Neural progenitor cell (in vitro differentiated cells): ENCODE measurements at places on chromosomes 5 and 9.

DNA sequence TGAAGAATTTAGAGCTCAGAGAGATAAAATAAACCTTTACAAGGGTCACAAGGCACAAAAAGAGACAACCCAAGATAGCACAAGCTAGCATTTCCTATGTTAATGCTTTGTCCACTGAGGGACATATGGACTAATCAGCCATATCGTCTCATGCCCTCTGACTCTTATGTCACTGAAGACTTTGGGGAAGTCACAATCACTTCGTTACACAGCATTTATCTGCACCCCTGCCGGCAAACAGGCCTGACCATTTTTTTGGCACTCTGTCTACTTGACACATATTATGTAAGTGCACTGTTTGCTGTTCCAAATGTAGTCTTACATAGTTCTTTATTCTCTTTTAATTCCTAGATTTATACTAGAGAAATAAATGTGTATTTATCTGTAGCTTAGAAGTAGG, 13.9 kb upstream of the BNC2 start:
- no peak for DNase-seq
- no peak overlapping the region for H3K27ac ChIP-seq
- no peaks in the 10 kb centered on the region for H3K27me3 ChIP-seq

DNA sequence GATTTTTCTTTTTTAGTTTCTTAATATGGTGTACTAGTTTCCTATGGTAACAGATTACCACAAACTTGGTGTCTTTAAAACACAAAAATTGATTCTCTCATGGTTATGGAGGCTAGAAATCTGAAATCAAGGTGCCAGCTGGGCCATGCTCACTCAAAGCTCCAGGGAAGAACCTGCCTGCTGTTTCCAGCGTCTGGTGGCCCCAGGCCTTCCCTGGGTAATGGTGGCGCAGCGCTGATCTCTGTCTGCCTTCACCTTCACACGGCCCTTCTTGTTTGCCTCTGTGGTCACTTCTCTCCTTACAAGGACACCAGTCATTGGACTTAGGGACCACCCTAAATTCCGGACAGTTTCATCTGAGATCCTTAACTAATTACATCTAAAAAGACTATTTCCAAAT, 70.5 kb upstream of the GFPT2 start:
- H3K4me3 ChIP-seq: no peak overlapping the region
- no peak overlapping the region for H3K27ac ChIP-seq
- H3K36me3 ChIP-seq: no peaks in the 10 kb centered on the region
- H3K4me1 ChIP-seq: no peaks in the 10 kb centered on the region
- no peak for DNase-seq

GRCh38 chr5:5235685-5236084, 95.6 kb downstream of the ADAMTS16 start:
- H3K4me1 ChIP-seq: no peaks in the 10 kb centered on the region
- H3K4me3 ChIP-seq: no peak overlapping the region

- no peaks in the 10 kb centered on the region for H3K36me3 ChIP-seq
- H3K27me3 ChIP-seq: no peaks in the 10 kb centered on the region
- no peaks in the 10 kb centered on the region for H3K4me1 ChIP-seq
- no peak for DNase-seq
Observed at GRCh38 chr9:113989017-113989713, 88.9 kb downstream of the AMBP start.

DNA sequence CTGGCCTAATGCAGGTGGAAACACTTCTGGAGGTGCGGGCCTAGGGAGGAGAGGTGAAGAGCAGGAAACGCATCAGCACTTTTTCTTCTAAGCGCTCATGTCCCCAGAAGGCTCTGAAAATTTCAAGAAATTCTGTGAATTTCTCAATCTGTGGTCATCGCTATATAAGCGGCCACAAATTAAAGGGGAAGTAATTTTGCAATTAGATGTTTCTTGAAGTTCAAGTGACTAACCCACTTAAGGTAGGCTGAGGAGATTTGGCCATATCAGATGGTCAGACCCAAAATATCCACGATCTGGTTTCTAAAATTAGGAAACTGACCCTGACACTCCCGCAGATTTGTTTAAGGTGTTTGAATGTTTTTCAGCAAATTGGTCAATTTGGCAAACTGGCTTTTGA, 16.6 kb upstream of the HMGCR start:
- no peak for DNase-seq
- no peaks in the 10 kb centered on the region for H3K4me1 ChIP-seq
- no peaks in the 10 kb centered on the region for H3K27me3 ChIP-seq

GRCh38 chr9:109975574-109976295, 195.7 kb downstream of the PALM2AKAP2 start:
- no peak overlapping the region for H3K4me3 ChIP-seq
- no peaks in the 10 kb centered on the region for H3K4me1 ChIP-seq
- H3K27me3 ChIP-seq: no peaks in the 10 kb centered on the region
- no peaks in the 10 kb centered on the region for H3K36me3 ChIP-seq

GRCh38 chr5:160799184-160799583, 52.8 kb downstream of the ATP10B start:
- H3K4me1 ChIP-seq: peaks cover 3% of the 10 kb centered on the region
- no peak for DNase-seq
- H3K4me3 ChIP-seq: no peak overlapping the region
- no peaks in the 10 kb centered on the region for H3K27me3 ChIP-seq
- no peaks in the 10 kb centered on the region for H3K36me3 ChIP-seq
- H3K27ac ChIP-seq: no peak overlapping the region

GRCh38 chr9:114302727-114303126, 20.2 kb upstream of the ORM1 start:
- no peaks in the 10 kb centered on the region for H3K4me1 ChIP-seq
- no peak overlapping the region for H3K27ac ChIP-seq
- H3K4me3 ChIP-seq: no peak overlapping the region
- H3K27me3 ChIP-seq: no peaks in the 10 kb centered on the region

DNA sequence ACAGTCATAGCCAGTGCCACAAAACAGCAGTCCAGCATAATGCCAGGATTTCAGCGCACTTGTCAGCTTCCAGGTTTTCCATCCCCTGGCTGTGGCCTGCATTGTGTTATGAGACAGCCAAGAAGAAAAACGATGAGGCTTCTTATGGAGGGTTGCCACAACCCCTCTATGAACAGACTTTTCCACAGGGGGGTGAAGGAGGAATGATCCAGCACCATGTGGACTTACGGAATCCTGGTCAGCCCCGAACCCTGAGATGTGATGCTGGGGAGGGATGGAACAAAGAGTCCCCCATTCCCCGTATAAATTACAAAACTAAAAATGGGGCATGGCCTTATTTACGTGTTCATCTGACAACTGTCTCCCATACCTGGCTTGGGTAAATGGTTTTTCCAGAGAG, 32.6 kb downstream of the FAXDC2 start:
- H3K27me3 ChIP-seq: no peaks in the 10 kb centered on the region
- H3K4me3 ChIP-seq: no peak overlapping the region
- peaks cover 19% of the 10 kb centered on the region for H3K4me1 ChIP-seq
- H3K36me3 ChIP-seq: no peaks in the 10 kb centered on the region

GRCh38 chr9:35490910-35491465, 1.1 kb downstream of the RUSC2 start:
- peak; percentile 4 for DNase-seq
- H3K4me1 ChIP-seq: peaks cover 8% of the 10 kb centered on the region

- no peaks in the 10 kb centered on the region for H3K4me1 ChIP-seq
- no peak overlapping the region for H3K27ac ChIP-seq
- no peaks in the 10 kb centered on the region for H3K36me3 ChIP-seq
- no peak overlapping the region for H3K4me3 ChIP-seq
Observed at GRCh38 chr5:132134384-132134783, 60.8 kb downstream of the CSF2 start.

- H3K4me3 ChIP-seq: no peak overlapping the region
- H3K27me3 ChIP-seq: peaks cover 94% of the 10 kb centered on the region
- H3K36me3 ChIP-seq: no peaks in the 10 kb centered on the region
- peak; percentile 64 for DNase-seq
Observed at GRCh38 chr9:126652140-126652582, 38.4 kb downstream of the LMX1B start.

DNA sequence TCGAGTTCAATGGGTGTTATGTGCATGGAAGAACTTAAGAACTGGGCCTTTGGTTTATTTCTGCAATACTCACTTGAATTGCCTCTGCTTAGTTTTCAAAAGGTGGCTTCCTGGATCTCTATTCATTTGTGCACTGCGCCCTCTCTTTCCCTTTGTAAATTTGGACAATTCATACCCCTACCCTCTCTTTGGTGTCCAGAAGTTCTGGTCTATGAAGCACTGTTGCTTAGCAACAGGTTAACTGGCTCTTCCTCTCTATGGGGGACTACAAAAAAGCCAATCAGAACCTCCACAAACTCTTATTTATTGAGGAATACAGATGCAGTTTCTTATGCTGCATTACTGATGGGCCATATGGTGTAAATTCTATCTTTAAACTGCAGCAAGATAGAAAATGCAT, 13.5 kb upstream of the FAM120A start:
- no peak overlapping the region for H3K27ac ChIP-seq
- H3K27me3 ChIP-seq: no peaks in the 10 kb centered on the region
- no peak overlapping the region for H3K4me3 ChIP-seq
- DNase-seq: no peak

GRCh38 chr5:137995077-137995748, 37.7 kb downstream of the FAM13B start:
- no peaks in the 10 kb centered on the region for H3K27me3 ChIP-seq
- no peak overlapping the region for H3K27ac ChIP-seq
- DNase-seq: no peak

DNA sequence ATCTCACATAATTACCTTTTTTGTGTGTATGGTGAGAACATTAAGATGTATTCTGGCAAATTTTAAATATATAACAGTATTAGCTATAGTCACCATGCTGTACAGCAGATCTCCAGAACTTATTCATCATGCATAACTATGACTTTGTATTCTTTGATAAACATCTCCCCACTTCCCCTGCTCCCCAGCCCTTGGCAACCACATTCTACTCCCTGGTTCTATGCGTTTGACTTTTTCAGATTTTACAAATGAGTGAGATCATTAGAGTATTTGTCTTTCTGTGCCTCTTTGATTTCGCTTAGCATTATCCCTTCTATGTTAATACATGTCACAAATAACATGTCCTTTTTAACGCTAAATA, 49.4 kb downstream of the SMC2 start:
- no peaks in the 10 kb centered on the region for H3K4me1 ChIP-seq
- H3K27ac ChIP-seq: no peak overlapping the region
- no peak for DNase-seq
- peaks cover 4% of the 10 kb centered on the region for H3K36me3 ChIP-seq
- no peak overlapping the region for H3K4me3 ChIP-seq

GRCh38 chr9:112056996-112057395, 118.1 kb downstream of the SUSD1 start:
- no peak overlapping the region for H3K4me3 ChIP-seq
- no peak overlapping the region for H3K27ac ChIP-seq
- DNase-seq: no peak
- no peaks in the 10 kb centered on the region for H3K36me3 ChIP-seq
- no peaks in the 10 kb centered on the region for H3K27me3 ChIP-seq
- H3K4me1 ChIP-seq: no peaks in the 10 kb centered on the region

- H3K27me3 ChIP-seq: no peaks in the 10 kb centered on the region
- no peaks in the 10 kb centered on the region for H3K4me1 ChIP-seq
- H3K36me3 ChIP-seq: no peaks in the 10 kb centered on the region
Observed at GRCh38 chr5:34740389-34740806, 84.3 kb downstream of the RAI14 start.

DNA sequence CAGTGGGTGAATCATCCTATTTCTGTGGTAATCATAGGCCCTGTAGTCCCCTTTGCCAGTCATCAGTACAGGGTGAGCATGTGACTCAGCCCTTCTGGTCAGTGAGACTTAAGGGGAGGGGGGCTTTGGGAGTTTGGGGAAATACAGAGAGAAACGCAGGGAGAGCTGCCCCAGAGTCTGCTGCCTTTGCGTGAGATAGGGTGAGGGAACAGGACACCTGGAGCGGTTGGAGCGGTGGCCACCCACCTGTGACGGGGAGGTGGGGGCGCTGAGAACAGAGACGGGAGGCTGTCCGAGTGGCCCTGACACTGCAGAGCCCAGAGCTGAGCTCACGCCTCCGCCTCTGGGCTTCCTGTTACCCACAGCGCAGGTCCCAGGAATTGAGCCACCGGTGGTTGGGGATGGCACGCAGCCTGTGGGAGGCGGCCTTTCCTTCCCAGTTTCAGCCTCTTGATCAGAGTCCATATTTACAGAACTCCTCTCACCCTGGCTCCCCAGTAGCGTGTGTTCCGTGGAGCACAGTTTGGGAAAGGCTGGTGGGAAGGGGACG, 92.0 kb upstream of the ERCC6L2 start:
- H3K36me3 ChIP-seq: no peaks in the 10 kb centered on the region
- no peaks in the 10 kb centered on the region for H3K27me3 ChIP-seq
- H3K4me1 ChIP-seq: peaks cover 37% of the 10 kb centered on the region
- no peak overlapping the region for H3K4me3 ChIP-seq
- no peak overlapping the region for H3K27ac ChIP-seq

DNA sequence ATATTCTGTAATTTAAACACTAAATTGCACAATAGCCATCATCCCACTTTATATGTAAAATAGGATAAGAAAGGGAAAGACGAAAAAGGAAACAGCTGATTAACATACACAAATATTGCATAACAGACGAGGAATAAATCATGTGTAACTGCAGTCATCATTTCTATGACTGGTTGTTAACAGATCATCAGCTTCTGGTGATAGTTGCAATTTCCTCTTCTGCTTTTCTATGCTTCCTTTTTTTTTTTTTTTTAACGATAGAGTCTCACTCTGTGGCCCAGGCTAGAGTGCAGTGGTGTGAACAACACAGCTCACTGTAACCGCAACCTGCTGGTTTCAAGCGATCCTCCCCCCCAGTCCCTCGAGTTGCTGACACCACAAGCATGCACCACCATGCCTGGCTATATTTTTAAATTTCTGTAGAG, 22.5 kb upstream of the JAKMIP2 start:
- H3K27ac ChIP-seq: no peak overlapping the region
- no peaks in the 10 kb centered on the region for H3K4me1 ChIP-seq
- DNase-seq: no peak
- H3K36me3 ChIP-seq: no peaks in the 10 kb centered on the region
- H3K27me3 ChIP-seq: no peaks in the 10 kb centered on the region
- no peak overlapping the region for H3K4me3 ChIP-seq

DNA sequence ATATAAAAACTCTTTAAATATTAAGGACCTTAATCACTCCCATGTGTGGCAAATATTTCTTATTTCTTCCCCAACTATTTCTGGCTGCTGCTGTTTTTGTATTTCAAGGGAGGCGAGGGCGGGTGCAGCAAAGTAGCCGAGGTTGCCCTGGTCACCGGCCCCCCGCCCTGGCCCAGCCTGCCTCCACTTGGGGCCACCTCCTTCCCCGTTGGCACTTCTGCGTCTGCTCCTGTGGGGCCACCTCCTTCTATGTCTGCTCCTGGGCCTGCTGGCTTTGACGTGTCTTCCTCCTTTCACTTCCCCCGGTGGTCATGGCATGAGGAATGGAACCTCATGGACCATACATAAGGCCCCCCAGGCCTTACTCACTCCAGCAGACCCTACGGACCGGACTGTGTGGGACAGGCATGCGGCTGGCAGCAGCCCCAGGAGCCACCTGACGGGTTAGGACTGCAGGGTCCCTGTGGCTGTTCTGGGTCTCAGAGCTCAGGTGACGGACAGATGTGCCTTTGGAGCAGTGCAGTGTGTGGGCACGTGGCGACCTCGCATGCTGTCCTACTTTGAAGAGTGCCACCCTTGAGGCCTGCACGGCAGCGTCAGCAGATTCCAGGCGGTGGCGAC, 5.8 kb upstream of the ENTPD8 start:
- H3K36me3 ChIP-seq: no peaks in the 10 kb centered on the region
- no peak overlapping the region for H3K27ac ChIP-seq
- no peak overlapping the region for H3K4me3 ChIP-seq
- H3K27me3 ChIP-seq: peaks cover 22% of the 10 kb centered on the region
- H3K4me1 ChIP-seq: no peaks in the 10 kb centered on the region
